Chondrocyte (in vitro differentiated cells): ENCODE measurements at places on chromosomes 5 and 9. TPM values are rescaled to one million over a fixed set of nuclear protein-coding genes. Genes with fewer than 3 reads are reported as not detected.
A peak's percentile ranks its signal among the peaks of the same experiment; 100 is the strongest.

Gene KIF4B
- total RNA-seq, result 0.07 TPM in 1 of 3 replicates, not detected in the others

Gene COL15A1
- 5.2 to 7.1 TPM (median 5.4 TPM) in 3 replicates for total RNA-seq

Gene ARSI
- total RNA-seq, result 1.9 to 2.4 TPM (median 2.4 TPM) in 3 replicates

Gene DBH
- not detected in 3 replicates for total RNA-seq

Gene GFRA3
- total RNA-seq, result 0.12 to 0.23 TPM in 2 of 3 replicates, not detected in the other

Gene GABRG2
- not detected in 3 replicates for total RNA-seq

Gene CDH9
- total RNA-seq, result not detected in 3 replicates

Gene OBP2B
- not detected in 3 replicates for total RNA-seq

Gene GABBR2
- total RNA-seq, result 0.12 TPM in 1 of 3 replicates, not detected in the others

Gene TSSK1B
- 0.10 to 0.36 TPM in 2 of 3 replicates, not detected in the other for total RNA-seq

Gene EMB
- 5.7 to 11.5 TPM (median 7.8 TPM) in 3 replicates for total RNA-seq

Gene PTGDS
- 24.2 to 80.4 TPM (median 76.8 TPM) in 3 replicates for total RNA-seq

Gene SPATA9
- 0.67 to 1.7 TPM (median 1.1 TPM) in 3 replicates for total RNA-seq

Gene ARL14EPL
- total RNA-seq, result not detected in 3 replicates

DNA sequence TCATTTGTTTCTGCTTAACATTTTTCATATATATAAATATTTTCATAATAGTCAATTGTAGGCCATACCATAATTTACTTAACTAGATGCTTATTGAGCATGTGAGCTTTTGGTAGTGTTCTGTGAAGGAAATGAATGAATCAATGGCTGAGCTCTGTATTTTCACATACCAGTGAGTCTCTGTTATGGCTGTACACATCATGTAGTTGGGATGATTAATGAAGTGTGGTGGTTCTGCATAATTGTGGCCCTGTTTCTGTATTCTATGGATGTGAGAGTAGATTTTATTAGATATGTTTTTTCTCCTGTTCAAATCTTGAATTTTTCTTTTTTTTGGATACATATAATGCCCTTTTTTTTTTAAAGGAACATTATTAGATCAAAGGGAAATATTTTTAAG is 56.2 kb downstream of the CTNNA1 start:
- DNase-seq, result no peak

- DNase-seq, result no peak
Measured at GRCh38 chr9:76873056-76873792, 32.7 kb downstream of the PRUNE2 start.

GRCh38 chr5:43231977-43232376 is 40.0 kb downstream of the NIM1K start:
- no peak for DNase-seq

DNA sequence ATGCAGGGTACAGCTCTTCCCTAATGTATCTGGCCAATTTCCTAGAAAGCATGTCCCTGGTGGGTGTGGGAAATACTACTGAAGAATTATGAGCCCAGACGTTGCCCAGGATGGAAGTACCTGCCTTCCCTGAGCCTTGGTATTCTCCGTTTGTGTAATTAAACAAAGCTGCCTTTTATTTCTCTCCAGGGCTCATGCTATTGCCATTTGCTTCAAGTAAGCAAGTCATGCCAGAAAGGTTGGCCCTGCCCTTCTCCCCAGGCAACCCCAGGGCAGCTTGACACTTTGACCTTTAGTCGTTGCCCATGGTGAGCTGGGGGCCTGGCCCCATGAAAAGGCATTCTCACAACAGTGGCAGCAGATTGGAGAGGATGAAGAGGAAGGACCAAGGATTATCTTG is 4.4 kb downstream of the COL27A1 start:
- no peak for DNase-seq

GRCh38 chr5:153463806-153464205 is 26.7 kb upstream of the GRIA1 start:
- DNase-seq, result no peak

DNA sequence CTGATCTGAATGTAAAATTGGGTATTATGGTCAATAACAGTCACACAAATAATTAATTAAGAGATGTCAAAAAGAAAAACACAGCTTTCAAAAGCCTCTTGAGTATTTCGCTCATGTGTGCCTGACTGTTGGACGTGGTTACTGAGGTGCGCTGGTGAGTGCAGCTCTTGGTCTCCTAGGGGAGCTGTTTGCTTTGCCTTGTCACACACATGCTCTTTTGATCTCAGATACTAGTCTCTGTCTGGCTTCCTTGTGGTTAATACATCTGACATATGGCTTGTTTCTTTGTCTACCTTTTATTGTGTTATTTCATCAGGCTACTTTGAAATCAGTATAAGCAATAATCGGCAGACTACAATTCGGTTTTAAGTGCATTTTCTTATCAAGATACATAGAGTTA is 51.5 kb downstream of the PCSK1 start:
- no peak for DNase-seq

DNA sequence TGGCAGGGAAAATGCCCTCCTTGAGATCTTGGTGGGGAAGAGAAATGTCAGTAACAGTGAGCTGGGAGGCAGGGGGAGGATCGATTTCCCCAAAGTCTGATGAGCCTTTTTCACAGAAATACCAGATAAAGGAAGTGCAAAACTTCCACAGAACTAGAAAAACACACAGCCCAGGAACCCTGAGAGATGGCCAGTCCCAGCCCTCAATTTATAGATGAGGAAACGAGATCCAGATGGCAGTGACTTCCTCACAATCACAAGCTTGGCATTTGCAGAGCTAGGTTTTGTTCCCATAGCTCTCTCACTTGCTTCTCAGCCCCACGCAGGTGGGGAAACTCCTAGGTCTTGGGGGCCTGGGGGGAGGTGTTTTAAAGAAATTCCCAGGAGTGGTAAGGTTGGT is 3.8 kb upstream of the GGTA1 start:
- DNase-seq, result no peak

DNA sequence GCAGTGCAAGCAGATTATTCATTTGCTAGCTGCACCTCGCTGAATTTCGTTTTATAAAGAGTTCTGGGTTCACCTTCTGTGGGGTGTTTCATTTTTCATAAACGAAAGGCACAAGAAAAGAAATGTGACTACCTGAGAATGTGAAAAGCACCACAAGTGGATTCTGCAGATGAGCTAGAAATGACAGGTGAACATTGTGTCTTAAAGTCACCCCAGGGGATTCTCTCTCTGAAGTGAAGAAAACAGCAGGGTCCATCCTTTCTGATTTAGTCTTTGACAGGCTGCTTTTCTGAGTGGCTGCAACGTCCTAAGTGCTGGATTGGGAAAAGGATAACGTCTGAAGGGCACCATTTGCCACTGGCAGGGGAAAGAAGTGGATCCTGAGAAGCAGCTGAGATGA is 469.3 kb downstream of the SPATA31D1 start:
- no peak for DNase-seq

DNA sequence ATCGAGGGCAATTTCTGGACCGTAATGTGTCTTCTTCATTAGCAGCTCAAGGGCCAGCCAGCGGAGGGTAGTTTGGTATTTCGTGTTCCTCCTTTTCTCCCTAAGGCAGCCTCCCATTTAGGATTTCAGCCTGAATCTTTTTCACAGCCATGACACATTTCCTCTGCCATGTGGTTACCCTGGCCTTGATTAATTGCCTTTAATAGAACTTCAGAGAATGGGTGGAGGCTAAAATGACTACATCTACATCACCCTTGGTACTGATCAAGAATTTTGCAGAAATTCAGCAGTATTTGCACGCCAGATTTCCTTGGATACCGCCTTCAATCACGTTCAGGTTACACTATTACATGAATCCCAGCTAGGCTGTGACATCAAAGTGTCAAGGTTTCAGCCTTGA is 58.0 kb downstream of the ADAMTS16 start:
- no peak for DNase-seq

DNA sequence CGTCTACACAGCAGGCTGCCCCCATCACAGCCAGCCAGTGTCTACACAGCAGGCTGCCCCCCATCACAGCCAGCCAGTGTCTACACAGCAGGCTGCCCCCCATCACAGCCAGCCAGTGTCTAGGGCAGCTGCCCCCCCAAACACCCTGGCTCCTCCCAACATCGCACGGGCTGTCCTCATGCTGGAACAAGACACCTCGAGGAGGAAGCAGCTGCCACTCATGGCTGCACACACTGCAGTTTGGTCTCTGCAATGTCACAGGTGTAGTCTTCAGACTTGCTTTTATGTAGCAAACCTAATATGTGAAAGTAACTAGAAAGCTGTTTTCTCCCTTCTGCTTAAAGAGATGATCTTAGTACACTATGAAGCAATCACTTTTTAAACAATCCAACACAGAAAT is 9.7 kb downstream of the LRRC14B start:
- DNase-seq, result peak; percentile 42

DNA sequence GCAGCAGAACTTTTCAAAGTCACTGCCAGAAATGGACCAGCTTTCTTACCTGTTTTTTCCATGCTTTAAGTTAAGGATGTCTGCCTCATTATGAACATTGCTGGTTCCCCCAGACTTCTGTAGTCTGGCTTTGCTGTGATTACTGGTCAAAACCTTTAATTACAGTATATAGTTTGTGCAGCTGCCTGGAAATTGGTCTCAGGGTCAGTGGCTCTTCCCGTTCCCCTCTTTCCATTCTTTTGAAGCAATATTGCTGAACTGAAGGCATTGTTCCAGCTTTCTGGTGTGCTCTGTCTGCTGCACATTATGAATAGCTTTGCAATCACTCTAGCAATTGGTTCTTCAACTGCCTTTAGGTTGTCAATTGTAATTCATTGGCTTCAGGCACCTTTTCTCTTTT is 206.5 kb downstream of the ARL15 start:
- no peak for DNase-seq

GRCh38 chr9:1125741-1126140 is 75.6 kb downstream of the DMRT2 start:
- no peak for DNase-seq

DNA sequence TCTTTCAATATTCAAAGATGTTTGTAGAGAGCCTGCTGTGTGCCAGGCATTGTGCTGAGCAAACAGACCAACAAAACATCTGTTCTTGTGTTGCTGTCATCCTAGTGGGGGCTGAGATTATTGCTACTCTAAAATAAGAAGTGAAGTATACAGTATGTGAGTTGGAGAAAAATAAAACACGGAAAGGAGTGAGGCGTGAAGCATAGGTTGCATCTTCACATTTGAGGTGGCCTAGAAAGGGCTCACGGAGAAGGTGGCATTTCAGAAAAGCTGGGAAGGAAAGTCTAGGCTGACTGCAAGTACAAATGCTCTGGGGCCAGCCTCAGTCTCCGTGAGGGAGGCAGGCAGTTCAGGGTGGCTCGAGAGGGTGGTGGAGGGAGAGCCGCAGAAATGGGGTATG is 80.3 kb downstream of the CSNK1A1 start:
- no peak for DNase-seq

DNA sequence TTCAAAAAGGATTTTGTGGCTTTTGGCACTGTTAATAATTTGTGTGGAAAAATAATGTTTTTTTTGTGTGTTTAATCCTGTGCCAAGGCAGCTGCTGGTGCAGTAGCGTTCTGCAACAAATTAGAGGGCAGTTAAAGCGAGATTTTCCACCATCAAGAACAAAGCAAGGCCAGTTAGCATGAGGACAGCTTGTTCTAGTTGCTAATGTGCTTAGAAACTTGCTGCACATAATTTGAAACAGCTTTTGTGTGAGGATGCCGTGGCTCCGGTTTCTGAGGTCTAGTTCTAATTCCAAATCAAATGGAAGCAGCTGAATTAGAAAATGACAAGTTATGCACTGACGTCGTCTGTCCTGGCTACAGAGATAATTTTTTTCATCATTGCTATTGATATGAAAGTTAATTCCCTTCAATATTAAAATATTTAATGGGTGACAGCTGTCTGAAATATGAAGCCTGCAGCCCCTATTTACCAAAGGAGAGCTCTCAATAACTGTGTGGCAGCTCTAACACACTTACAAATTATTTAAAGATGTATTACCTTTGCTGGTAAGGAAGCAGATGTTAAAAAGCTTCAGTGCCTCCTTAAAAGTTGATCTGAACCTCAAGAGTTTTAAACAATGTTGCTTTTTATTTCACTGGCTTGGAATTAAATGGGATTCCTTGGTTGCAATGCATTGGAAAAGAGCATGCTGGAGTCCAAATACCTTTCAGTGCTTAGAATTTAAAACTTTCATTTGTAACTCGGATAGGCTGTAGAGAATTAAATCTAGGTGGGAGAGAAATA is 128.6 kb downstream of the SPATA31D1 start:
- DNase-seq, result no peak

GRCh38 chr5:17430241-17430640 is 67.8 kb upstream of the TAF11L2 start:
- DNase-seq, result no peak

DNA sequence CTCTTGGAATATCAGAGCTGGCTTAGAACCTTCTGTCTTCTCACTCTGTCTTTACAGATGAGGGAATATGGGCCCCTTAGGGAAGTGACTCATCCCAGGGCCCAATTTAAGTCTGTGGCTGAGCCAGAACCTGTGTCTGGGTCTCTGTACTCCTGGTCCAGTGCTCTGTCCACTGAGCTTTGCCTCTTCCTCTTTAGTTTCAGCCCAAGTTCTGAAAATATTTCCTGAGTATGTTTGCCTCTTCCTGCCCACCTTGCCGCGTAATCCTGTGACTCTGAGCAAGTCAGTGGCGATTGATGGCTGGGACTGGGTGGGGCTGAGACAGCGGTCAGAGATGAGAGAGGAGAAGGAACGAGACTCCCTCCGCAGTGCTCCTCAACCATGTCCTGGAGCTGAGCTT is 7.8 kb downstream of the IER5L start:
- DNase-seq, result no peak

DNA sequence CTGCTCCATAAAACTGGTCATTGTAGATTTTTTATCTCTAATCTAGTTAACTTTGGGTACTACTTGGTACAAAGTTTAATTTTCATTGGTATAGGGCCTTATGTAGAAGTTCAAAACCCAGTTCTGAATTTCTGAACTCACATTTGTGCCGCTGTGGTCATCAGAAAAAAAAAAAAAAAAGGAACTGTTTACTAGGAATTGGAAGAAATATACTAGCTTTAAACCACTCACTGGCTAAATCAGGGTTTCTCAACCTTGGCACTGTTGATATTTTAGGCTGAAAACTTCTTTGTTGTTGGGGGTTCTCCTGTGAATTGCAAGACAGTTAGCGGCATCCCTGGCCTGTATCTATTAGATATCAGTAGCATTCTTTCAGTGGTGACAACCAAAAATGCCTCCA is 4.1 kb upstream of the ZFYVE16 start:
- no peak for DNase-seq

- peak; percentile 96 for DNase-seq
Measured at GRCh38 chr5:150904479-150905311, at the start of gene ZNF300. ZNF300 (minus strand) TSS chr5:150904980; CDS start chr5:150903155, 1,825 bp downstream.

DNA sequence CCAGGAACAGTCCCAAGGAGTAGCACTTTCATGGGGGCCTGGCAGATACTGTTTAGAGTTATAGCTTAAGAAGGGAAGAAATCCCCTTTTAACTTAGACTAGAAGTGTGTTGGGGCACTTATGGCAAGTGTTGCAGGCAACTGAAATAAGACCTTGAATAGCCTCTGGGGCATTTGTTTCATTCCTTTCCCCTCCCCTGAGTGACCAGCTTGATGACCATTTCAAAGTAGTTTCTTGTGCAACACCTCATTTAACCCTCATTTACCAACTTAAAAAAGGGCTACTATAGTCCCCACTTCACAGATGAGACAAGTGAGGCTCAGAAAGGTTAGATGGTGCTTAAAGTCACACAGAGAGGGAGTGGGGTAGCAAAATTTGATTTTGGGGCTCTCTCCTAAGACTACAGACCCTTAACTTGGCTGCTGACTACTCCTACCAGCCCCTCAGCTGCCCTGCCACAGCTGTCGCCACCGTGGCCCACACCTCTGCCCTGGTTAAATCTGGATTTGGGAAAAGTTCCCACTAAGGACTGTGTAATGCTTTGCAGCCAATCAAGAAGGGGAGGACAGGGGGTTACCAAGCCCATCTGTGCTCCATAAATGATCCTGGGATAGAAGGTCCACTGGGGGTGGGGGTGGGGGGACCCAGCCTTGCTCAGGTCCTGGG is 5.5 kb downstream of the PDLIM4 start:
- DNase-seq, result no peak

- DNase-seq, result no peak
Measured at GRCh38 chr9:116391306-116391900, 237.8 kb downstream of the PAPPA start.

- no peak for DNase-seq
Measured at GRCh38 chr9:79213417-79214125, 358.2 kb upstream of the TLE4 start.
